Chondrocyte (in vitro differentiated cells): ENCODE measurements at places on chromosomes 13 and 19. TPM values are rescaled to one million over a fixed set of nuclear protein-coding genes. Genes with fewer than 3 reads are reported as not detected.

DNA sequence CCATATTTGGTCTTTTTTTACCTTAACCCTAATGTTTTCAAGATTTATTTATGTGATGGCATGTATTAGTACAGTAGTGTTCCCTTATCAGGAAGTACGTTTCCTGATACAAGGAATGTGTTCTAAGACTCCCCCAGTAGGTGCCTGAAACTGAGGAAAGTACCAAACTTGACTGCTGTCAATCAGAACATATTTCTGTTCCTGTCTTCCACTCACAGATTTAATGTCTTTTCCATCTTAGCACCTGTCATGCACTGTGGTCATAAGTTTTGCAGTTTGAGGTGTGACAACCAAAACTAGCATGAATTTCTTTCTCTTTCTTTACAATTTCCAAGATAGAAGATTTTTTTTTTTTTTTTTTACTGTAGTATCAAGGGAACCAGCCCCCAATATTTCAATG, 62.9 kb downstream of the LMO7 start:
- H3K4me1 ChIP-seq = peaks cover 67% of the 10 kb centered on the region
- no peak for DNase-seq
- no peak overlapping the region for H3K4me3 ChIP-seq
- no peak overlapping the region for H3K27ac ChIP-seq

- H3K4me3 ChIP-seq = no peak overlapping the region
- no peak overlapping the region for H3K27ac ChIP-seq
- H3K36me3 ChIP-seq = no peaks in the 10 kb centered on the region
- no peak for DNase-seq
Observed at GRCh38 chr13:56773148-56773547, 367.6 kb upstream of the PRR20A start.

- H3K27ac ChIP-seq = peak overlapping the region; percentile 92
- peaks cover 37% of the 10 kb centered on the region for H3K36me3 ChIP-seq
- H3K4me3 ChIP-seq = no peak overlapping the region
- H3K4me1 ChIP-seq = peaks cover 67% of the 10 kb centered on the region
- DNase-seq = no peak
Observed at GRCh38 chr13:101584331-101584730, 131.9 kb downstream of the ITGBL1 start.

GRCh38 chr19:29841209-29841558, 29.4 kb downstream of the CCNE1 start:
- no peak overlapping the region for H3K4me3 ChIP-seq
- peak; percentile 59 for DNase-seq
- H3K4me1 ChIP-seq = peaks cover 17% of the 10 kb centered on the region
- peaks cover 5% of the 10 kb centered on the region for H3K27me3 ChIP-seq
- no peak overlapping the region for H3K27ac ChIP-seq

DNA sequence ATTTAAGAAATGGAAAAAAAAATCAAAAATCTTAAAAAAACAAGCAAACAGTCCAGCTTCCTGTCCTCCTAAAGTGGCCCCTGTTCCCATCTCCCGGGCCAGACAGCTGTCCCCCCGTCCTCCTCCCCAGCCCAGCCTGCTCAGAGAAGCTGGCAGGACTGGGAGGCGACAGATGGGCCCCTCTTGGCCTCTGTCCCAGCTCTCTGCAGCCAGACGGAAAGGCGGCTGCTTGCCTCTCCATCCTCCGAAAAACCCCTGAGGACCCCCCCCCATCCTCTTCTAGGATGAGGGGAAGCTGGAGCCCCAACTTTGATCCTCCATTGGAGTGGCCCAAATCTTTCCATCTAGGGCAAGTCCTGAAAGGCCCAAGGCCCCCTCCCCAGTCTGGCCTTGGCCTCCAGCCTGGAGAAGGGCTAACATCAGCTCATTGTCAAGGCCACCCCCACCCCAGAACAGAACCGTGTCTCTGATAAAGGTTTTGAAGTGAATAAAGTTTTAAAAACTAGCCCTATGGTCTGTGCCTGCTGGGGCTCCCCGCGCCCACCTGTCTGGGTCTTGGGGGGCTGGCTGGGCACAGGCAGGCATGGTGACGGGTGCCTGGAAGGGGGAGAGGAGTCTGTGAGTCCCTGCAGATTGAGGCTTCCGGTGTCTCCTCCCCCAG, 3.8 kb downstream of the GADD45GIP1 start:
- peaks cover 22% of the 10 kb centered on the region for H3K36me3 ChIP-seq
- H3K4me1 ChIP-seq = peaks cover 67% of the 10 kb centered on the region
- peak overlapping the region; percentile 45 for H3K4me3 ChIP-seq
- H3K27ac ChIP-seq = peak overlapping the region; percentile 99

- H3K4me1 ChIP-seq = no peaks in the 10 kb centered on the region
- H3K27me3 ChIP-seq = no peaks in the 10 kb centered on the region
- no peak for DNase-seq
Observed at GRCh38 chr13:86383151-86383550, 583.9 kb upstream of the SLITRK6 start.

DNA sequence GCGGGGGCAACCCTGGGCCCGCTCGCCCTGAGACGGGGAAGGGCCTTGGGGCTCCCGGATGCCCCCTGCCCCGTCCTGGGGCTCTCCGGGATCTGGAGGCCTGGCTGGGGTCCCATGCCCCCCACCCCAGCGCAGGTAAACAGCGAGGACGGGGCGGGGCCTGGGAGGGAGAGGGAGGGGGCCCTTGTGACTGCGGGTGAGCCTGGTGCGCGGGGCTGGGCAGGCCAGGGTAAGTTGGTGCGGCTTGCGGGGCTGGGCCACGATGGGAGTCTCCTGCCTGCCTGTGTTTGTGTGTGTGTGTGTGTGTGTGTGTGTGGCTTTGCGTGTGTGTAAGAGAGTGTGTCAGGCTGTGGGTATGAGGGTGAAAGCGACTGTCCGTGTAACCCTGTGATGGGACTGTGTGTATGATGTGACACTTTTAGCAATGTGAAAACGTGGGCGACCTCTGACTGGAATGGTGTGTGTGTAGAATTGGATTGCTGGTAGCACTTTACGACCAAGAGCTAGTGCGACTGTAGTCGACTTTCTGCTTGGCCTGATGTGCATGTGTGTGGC, 426 bp downstream of the KLC3 start:
- H3K4me1 ChIP-seq = peaks cover 7% of the 10 kb centered on the region
- H3K27me3 ChIP-seq = peaks cover 5% of the 10 kb centered on the region
- peaks cover 1% of the 10 kb centered on the region for H3K36me3 ChIP-seq
- H3K27ac ChIP-seq = no peak overlapping the region
- H3K4me3 ChIP-seq = no peak overlapping the region

DNA sequence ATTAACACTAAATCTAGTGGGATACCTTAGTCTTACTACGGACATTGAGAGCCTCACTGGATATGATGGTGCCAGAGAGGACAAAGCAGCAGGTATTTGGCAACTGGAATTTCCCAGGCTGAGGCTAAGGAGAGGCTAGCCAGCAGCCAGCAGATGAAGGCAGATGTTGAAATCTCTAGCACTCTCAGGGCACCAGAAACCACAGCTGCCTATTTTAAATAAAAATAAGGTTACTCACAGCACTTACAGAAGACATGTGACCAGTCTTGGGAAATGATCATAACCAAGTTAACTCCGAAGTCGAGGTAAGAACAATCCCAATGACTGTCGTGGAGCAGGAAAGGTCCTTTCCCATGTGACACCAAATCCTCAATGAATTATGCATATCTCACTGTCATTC, 1726.0 kb downstream of the EFNB2 start:
- no peak for DNase-seq
- no peaks in the 10 kb centered on the region for H3K27me3 ChIP-seq
- H3K27ac ChIP-seq = no peak overlapping the region
- H3K4me1 ChIP-seq = no peaks in the 10 kb centered on the region
- H3K36me3 ChIP-seq = peaks cover 2% of the 10 kb centered on the region
- no peak overlapping the region for H3K4me3 ChIP-seq

DNA sequence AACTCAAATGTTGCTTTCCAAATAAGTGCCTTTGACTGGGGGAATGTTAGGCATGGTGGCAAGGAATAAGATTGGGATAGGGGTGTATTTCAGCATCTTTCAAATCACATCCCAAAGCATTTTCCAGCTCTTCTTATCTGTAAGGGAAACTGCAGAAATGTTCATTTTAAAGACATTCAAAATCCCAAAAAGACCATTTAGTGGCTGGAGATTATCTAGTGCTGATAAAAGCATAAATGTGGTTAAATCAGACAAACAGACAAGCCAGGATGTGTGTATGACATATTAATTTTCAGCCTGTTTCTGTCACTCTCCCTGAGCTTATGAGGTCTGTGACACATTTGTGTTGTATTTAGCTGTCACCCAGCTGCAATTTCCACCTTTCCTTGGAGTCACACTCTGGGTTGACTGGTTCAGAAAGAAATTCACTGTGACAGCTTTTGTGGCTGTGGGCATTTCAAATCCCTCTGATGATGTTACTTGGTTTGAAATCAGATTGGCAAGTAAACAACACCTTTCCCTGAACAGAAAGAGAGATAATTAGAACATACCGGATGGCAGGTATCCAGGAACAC, 69.7 kb upstream of the SIAH3 start:
- no peaks in the 10 kb centered on the region for H3K4me1 ChIP-seq
- H3K36me3 ChIP-seq = no peaks in the 10 kb centered on the region
- no peaks in the 10 kb centered on the region for H3K27me3 ChIP-seq
- no peak for DNase-seq

DNA sequence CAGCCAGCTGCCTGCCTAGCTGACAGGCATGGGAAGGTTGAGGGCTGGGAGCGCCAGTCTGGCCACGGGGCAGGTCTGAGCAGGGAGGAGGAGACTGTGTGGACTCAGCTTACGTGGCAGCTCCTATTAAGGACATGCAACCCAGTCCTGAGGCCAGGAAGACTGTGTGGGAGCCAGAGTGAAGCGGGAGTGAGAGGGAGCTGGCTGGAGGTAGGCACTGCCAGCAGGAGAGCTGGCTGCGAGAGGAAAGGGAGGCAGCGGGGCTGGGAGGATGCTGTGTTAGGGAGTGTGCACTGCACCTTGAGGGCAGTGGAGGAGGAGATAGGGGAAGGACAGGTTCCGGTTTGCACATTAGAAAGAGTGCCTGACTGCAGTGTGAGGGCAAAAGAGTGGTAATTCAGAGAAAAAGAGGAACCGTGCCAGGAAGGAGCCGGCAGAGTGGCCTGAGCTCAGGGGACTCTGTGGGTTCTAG, 99.2 kb downstream of the SLC7A1 start:
- peak overlapping the region; percentile 48 for H3K4me3 ChIP-seq
- no peaks in the 10 kb centered on the region for H3K36me3 ChIP-seq
- DNase-seq = no peak
- peaks cover 5% of the 10 kb centered on the region for H3K27me3 ChIP-seq

- no peaks in the 10 kb centered on the region for H3K27me3 ChIP-seq
- no peaks in the 10 kb centered on the region for H3K36me3 ChIP-seq
- H3K4me1 ChIP-seq = peaks cover 29% of the 10 kb centered on the region
- no peak for DNase-seq
Observed at GRCh38 chr13:27605099-27605498, 15.2 kb downstream of the LNX2 start.

DNA sequence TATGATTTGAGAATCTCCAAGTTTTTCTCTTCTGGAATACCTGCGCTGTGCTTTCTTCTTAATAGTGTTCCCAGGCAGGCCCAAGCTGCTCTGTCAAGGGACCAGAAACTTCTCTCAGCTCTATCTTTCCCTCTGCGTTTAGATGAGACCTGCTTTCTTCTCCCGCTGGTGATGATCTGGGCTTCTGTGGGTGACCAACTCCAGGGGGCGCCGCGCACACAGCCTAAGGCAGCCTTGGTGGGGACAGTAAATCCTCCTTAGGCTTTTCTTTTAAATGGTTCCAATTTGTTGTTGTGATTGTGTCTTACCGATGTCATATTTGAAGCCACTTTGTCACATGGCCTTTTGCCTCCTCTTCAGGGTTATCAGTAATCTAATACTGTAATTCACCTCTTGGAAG, 439.4 kb upstream of the KLF12 start:
- H3K27ac ChIP-seq = no peak overlapping the region
- peaks cover 21% of the 10 kb centered on the region for H3K4me1 ChIP-seq
- no peak for DNase-seq
- no peaks in the 10 kb centered on the region for H3K27me3 ChIP-seq

DNA sequence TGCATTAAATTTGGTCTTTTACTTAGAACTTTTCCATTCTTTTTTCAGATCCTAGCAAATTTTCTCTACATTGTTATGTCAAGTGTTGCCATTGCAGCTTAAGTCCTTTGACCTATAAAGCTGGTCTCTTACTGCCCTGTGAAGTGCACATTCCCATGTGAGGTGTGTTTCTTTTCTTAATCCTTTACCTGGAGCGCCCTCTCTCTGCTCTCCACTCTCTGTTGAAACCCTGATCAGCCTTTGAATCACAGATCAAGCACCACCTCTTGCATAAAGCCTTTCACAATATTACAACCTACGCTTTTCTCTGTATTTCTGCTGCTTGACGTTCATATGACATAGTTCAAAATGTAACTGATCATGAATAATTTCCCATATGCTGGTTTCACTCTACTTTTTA, 84.8 kb downstream of the PCDH17 start:
- H3K4me1 ChIP-seq = no peaks in the 10 kb centered on the region
- no peak for DNase-seq
- H3K36me3 ChIP-seq = no peaks in the 10 kb centered on the region
- no peak overlapping the region for H3K4me3 ChIP-seq

DNA sequence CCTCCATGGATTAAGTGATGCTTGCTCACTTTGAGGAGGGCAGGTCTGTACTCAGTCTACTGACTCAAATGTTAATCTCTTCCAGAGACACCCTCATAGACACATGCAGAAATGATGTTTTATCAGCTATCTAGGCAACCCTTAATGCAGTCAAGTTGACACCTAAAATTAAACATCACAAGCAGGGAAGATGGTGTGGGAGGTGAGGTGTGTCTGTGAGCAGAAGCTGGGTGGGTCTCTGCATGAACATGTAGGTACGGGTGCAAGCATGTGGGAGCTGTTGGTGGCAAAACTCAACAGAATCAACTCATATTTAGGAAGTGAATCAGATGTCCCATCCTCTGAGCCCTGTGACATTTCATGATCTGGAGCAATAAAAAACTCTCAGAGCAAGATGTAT, 249.2 kb upstream of the SGCG start:
- no peaks in the 10 kb centered on the region for H3K36me3 ChIP-seq
- peaks cover 4% of the 10 kb centered on the region for H3K27me3 ChIP-seq
- no peak overlapping the region for H3K27ac ChIP-seq

DNA sequence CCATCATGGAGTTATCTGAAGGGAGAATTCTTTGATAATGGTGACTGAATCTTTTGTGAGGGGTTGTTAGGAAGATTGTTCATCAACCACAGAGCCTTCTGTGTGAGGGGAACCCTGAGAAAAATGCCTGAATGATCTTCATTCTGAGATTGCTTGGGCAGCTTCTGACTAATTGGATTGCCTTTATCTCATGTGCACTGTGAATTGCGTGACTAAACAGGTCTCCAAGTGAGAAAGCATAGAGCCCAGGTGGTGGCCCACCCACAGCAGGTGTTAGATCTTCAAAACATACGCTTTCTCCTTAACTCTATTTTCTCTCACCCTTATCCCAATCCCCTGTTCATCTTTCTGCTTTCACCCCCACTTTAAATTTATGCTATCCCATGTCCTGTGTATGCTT, 58.3 kb downstream of the DOCK9 start:
- H3K27ac ChIP-seq = no peak overlapping the region
- H3K27me3 ChIP-seq = no peaks in the 10 kb centered on the region
- H3K36me3 ChIP-seq = peaks cover 8% of the 10 kb centered on the region
- no peak for DNase-seq

GRCh38 chr19:48368936-48369335, 4.8 kb downstream of the SYNGR4 start:
- no peak overlapping the region for H3K4me3 ChIP-seq
- no peaks in the 10 kb centered on the region for H3K27me3 ChIP-seq
- no peaks in the 10 kb centered on the region for H3K36me3 ChIP-seq
- peaks cover 10% of the 10 kb centered on the region for H3K4me1 ChIP-seq
- H3K27ac ChIP-seq = no peak overlapping the region
- DNase-seq = no peak

GRCh38 chr19:14943601-14944000, 2.3 kb downstream of the OR7C2 start:
- DNase-seq = no peak
- H3K4me3 ChIP-seq = no peak overlapping the region
- no peak overlapping the region for H3K27ac ChIP-seq

Gene TTC9B
- total RNA-seq = not detected in 3 replicates

Gene LILRA6
- not detected in 3 replicates for total RNA-seq

Gene LILRB5
- total RNA-seq = not detected in 3 replicates

Gene ZNF730
- 0.57 to 4.1 TPM (median 2.6 TPM) in 3 replicates for total RNA-seq
